Esophagus muscularis mucosa (tissue), 4 donors: ENCODE measurements at places on chromosomes 3 and 15. TPM values are rescaled to one million over a fixed set of nuclear protein-coding genes. Genes with fewer than 3 reads are reported as not detected.

DNA sequence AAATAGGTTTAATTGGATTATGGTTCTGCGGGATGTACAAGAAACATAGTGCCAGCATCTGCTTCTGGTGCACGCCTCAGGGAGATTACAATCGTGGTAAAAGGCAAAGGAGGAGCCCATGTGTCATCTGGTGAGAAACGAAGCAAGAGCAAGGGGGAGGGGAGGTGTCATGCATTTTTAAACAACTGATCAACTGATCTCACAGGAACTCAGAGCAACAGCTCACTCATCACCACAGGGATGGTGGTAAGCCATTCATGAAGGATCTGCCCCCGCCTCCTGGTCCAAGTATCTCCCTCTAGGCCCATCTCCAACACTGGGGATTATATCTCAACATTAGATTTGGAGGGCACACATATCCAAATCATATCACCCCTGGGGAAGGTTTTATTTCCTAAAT is 42.1 kb upstream of the FGF7 start:
- no peak overlapping the region for H3K4me3 ChIP-seq
- H3K36me3 ChIP-seq = no peaks in the 10 kb centered on the region
- H3K27me3 ChIP-seq = no peaks in the 10 kb centered on the region

GRCh38 chr3:183922421-183922820 is 37.7 kb upstream of the PARL start:
- no peaks in the 10 kb centered on the region for H3K4me1 ChIP-seq
- H3K36me3 ChIP-seq = peaks cover 47% of the 10 kb centered on the region
- DNase-seq = no peak
- H3K27ac ChIP-seq = no peak overlapping the region
- H3K4me3 ChIP-seq = no peak overlapping the region
- no peaks in the 10 kb centered on the region for H3K27me3 ChIP-seq

Gene ALDH1L1
- 19.2 TPM for total RNA-seq

GRCh38 chr3:93923006-93923405 is 50.7 kb downstream of the PROS1 start:
- no peak for DNase-seq
- peaks cover 16% of the 10 kb centered on the region for H3K36me3 ChIP-seq
- H3K4me3 ChIP-seq = no peak overlapping the region
- no peak overlapping the region for H3K27ac ChIP-seq
- no peaks in the 10 kb centered on the region for H3K27me3 ChIP-seq
- H3K4me1 ChIP-seq = no peaks in the 10 kb centered on the region

- no peaks in the 10 kb centered on the region for H3K36me3 ChIP-seq
- no peak overlapping the region for H3K4me3 ChIP-seq
- no peak for DNase-seq
- H3K27me3 ChIP-seq = no peaks in the 10 kb centered on the region
- no peaks in the 10 kb centered on the region for H3K4me1 ChIP-seq
Measured at GRCh38 chr15:80659375-80659774, 35.7 kb upstream of the ABHD17C start.

DNA sequence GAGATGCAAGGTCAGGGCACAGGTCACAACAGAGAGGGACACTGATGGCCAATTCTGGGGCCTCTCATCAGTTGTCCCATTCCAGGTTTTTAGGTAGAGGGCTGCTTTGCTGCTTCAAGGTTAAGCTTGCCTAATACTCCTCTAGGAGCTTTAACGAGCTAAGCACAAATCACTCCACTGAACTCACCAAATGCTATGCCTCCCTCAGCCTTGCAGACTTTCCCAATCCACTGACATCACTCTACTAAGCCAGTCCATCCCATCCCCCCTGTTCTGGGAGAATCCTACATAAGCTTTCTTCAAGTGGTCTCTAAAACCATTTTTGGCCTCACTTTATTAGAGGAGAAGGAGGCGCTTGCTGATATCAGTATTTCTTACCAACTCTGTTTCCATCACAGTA is 24.8 kb upstream of the PDCD6IP start:
- no peak overlapping the region for H3K4me3 ChIP-seq
- H3K36me3 ChIP-seq = no peaks in the 10 kb centered on the region

GRCh38 chr3:70614111-70614510 is 301.7 kb upstream of the MDFIC2 start:
- no peak for DNase-seq
- no peaks in the 10 kb centered on the region for H3K27me3 ChIP-seq
- H3K4me1 ChIP-seq = no peaks in the 10 kb centered on the region
- no peak overlapping the region for H3K27ac ChIP-seq
- no peak overlapping the region for H3K4me3 ChIP-seq
- no peaks in the 10 kb centered on the region for H3K36me3 ChIP-seq

DNA sequence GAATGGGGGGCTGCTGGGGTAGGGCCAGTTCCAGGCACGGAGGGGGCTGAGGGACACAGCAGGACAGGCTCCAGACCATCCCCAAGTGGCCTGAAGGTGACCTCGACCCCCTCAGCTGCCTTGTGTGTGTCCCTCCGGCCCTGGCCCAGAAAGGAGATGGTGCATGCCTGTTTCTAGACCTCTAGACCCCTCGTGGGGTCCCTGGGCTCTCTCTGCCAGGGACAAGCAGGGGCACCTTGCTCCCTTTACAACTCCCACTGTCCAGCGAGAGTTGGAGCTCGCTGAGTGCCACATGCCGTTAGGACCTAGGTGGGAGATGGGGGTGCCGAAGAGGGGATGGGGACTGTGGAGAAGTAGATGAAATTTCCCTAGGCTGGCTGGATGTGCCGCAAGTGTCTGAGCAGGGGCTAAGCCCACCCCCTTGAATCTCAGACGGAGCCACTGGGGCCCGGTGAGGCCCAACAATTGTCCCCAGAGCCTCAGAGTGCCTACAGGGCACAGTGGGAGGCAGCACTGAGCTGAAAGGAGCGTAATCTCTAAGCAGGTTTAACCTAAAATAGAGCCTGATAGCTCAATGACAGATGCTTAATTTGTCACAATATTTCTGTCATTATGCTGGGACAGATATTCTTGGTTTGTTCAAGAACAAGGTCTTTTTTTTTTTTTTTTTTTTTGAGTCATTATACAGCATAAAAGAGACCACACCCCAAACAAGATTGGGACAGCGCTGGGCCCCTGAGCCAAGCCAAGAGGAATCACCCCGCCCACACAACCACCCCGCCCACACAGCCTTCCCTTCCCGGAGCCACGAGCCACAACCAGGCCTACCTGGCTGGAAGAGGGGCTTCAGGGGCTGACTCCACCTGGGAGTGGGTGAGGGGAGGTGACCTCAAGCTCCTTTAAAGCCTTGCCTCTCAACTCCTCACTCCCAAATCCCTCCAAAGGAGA is 23.6 kb upstream of the KLF13 start:
- H3K4me1 ChIP-seq = peaks cover 55% of the 10 kb centered on the region
- no peaks in the 10 kb centered on the region for H3K27me3 ChIP-seq
- DNase-seq = peak; percentile 92
- no peaks in the 10 kb centered on the region for H3K36me3 ChIP-seq
- H3K4me3 ChIP-seq = no peak overlapping the region

- no peak overlapping the region for H3K4me3 ChIP-seq
- no peaks in the 10 kb centered on the region for H3K4me1 ChIP-seq
- no peak for DNase-seq
- no peaks in the 10 kb centered on the region for H3K27me3 ChIP-seq
- no peak overlapping the region for H3K27ac ChIP-seq
Measured at GRCh38 chr3:163929069-163929652, 1149.1 kb downstream of the SI start.

DNA sequence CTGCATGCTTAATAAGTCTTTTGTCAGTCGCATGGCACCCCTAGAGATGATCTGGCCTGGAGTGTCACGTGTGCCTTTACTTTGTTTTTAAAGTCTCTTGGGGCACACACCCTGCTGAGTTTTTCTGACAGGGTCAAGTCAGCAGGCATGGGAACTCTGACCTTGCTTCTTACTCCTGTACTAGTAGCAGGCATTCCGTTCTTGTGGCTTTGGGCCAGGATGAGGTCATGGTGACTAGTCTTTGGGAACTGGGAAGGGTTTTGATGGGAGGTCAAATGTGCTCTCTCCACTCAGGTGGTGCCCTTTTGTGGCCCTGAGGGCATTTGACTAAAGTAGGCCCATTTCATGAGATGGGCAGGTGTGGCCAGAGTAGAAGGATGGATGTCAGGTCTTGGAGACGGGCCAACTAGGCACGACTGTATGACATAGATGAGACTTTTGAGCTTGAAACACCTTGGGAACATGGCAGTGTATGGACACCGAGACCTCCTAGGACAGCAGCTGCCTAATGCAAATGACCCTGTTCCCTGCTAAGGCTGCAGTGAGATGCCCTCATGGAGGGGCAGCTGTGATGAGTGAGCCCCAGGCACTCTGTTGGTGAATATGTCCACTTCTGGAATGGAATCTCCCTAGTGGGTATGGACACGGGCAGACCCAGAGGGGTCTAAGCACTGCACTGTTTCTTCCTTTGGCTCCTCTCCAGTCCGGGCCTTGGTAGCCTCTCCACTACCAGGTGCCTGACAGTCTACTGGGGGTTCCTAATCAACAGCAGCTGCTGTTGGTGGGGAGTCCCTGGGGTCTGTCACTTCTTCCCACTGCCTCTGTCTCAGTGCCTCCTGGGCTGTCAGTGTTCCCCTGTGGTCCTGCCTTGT is 16.4 kb downstream of the SRPRB start:
- H3K27ac ChIP-seq = no peak overlapping the region
- H3K27me3 ChIP-seq = no peaks in the 10 kb centered on the region
- peak; percentile 93 for DNase-seq
- H3K36me3 ChIP-seq = peaks cover 50% of the 10 kb centered on the region
- H3K4me1 ChIP-seq = peaks cover 9% of the 10 kb centered on the region
- no peak overlapping the region for H3K4me3 ChIP-seq

GRCh38 chr15:57375827-57376695 is at the start of gene CGNL1:
Gene CGNL1 (plus strand): TSS chr15:57376505. CDS start chr15:57438000, 61,495 bp downstream.
- DNase-seq = no peak
- peaks cover 13% of the 10 kb centered on the region for H3K4me1 ChIP-seq
- H3K27ac ChIP-seq = peak within 1 kb of the TSS; percentile 52
- no peaks in the 10 kb centered on the region for H3K27me3 ChIP-seq

- H3K27me3 ChIP-seq = no peaks in the 10 kb centered on the region
- H3K4me1 ChIP-seq = no peaks in the 10 kb centered on the region
- no peaks in the 10 kb centered on the region for H3K36me3 ChIP-seq
- no peak for DNase-seq
Measured at GRCh38 chr3:196135693-196136639, 54.1 kb upstream of the TFRC start.

DNA sequence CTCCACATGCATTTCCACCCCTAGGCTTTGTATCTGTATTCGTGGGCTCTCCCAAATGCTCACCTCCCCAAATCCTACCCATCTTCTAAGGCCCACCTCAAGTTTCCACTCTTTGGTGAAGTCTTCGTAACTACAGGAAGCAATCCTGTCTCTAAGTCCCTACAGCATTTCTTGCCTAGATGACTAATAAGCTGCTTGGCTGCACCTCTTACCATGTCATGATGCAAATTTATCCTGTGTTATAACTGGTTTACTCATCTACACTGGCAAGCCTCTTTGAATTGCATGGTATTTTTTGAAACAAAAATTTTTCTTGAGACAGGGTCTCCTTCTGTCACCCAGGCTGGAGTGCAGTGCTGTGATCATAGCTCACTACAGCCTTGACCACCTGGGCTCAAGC is 73.3 kb downstream of the SETMAR start:
- no peak overlapping the region for H3K4me3 ChIP-seq
- H3K27ac ChIP-seq = no peak overlapping the region
- peak; percentile 55 for DNase-seq
- H3K27me3 ChIP-seq = no peaks in the 10 kb centered on the region
- H3K4me1 ChIP-seq = no peaks in the 10 kb centered on the region

DNA sequence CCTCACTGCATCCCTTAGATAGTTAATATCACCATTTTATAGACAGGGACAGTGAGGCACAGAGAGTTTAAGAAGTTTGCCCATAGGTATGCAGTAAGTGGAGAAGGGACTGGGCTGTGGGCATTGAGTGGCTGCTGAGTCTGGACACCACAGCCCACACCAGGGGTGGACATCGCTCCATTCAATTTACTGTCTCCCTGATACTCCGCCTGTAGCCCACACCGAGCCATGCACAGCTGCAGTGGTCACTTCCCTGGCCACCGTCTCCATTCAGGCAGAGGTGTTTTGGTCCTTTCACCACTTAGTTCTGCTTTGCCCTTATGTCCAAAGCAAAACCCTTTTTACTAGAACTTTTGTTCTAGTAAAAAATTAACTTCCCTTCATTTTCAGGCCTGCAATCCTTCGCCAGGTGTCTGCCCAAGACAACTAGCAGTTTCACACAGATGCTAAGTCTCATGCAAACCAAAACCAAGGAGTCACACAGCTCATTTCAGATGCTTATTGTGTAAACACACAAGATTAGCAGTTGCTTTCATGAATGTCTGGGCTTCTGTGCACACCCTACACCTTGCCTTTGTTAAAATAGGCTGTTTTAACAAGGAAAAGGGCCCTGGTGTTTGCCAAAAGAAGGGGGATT is 30.1 kb downstream of the ZNF35 start:
- no peaks in the 10 kb centered on the region for H3K4me1 ChIP-seq
- no peaks in the 10 kb centered on the region for H3K36me3 ChIP-seq
- no peak overlapping the region for H3K4me3 ChIP-seq
- no peaks in the 10 kb centered on the region for H3K27me3 ChIP-seq

Gene ATXN7
- total RNA-seq = 20.9 TPM

Gene SENP7
- total RNA-seq = 23.3 TPM

DNA sequence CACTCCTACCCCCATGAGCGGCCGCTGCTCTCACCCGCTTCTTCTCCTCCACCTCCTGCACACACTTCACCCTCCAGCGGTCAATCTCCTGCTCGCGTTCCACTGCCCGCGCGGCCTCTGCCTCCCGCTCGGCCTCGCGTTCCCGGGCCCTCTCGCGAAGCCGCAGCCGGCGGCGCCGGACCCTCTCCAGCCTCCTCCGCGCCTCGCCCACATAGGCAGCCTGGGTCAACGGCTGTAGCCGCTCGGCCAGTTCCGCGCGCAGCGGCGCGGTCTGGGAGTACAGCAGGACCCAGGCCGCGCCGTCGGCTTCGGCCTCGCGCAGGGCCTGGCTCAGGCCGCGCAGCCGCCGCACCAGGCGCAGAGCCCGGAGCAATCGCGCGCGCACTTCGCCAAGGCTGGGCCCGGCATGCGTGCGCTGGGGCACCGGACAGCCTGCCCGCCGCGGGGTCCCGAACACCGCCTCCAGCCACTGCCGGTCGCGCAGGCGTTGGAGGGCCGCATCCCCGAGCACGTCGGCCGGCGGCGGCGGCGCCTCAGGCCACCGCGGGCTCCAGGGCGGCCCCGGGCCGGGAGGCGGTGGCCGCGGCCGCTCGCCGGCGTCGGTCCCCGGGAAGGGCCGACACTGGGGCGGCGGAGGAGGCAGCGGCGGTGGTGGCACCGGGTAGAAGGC is 595 bp downstream of the PDCD7 start:
- DNase-seq = no peak
- peaks cover 23% of the 10 kb centered on the region for H3K4me1 ChIP-seq
- no peaks in the 10 kb centered on the region for H3K27me3 ChIP-seq
- H3K27ac ChIP-seq = peak overlapping the region; percentile 94
- peaks cover 9% of the 10 kb centered on the region for H3K36me3 ChIP-seq

Gene CPLX3
- total RNA-seq = 0.33 TPM

GRCh38 chr15:82951472-82952157 is 905 bp downstream of the HOMER2 start:
- peak overlapping the region; percentile 66 for H3K4me3 ChIP-seq
- H3K4me1 ChIP-seq = peaks cover 21% of the 10 kb centered on the region
- no peaks in the 10 kb centered on the region for H3K36me3 ChIP-seq
- no peak for DNase-seq
- H3K27me3 ChIP-seq = no peaks in the 10 kb centered on the region

GRCh38 chr15:25716414-25717126 is 146.6 kb downstream of the ATP10A start:
- no peaks in the 10 kb centered on the region for H3K27me3 ChIP-seq
- no peak overlapping the region for H3K4me3 ChIP-seq
- no peak for DNase-seq
- peaks cover 60% of the 10 kb centered on the region for H3K36me3 ChIP-seq

GRCh38 chr15:63054985-63055384 is 12.4 kb downstream of the TPM1 start:
- H3K4me3 ChIP-seq = peak overlapping the region; percentile 11
- peaks cover 99% of the 10 kb centered on the region for H3K4me1 ChIP-seq
- H3K27me3 ChIP-seq = no peaks in the 10 kb centered on the region
- peaks cover 51% of the 10 kb centered on the region for H3K36me3 ChIP-seq
- DNase-seq = no peak
